ENCODE measurements at places on chromosomes 13 and 19. TPM values are rescaled to one million over a fixed set of nuclear protein-coding genes. Genes with fewer than 3 reads are reported as not detected.

The MYADM gene
- 13.8 TPM for polyA plus RNA-seq

The PPM1N gene
- polyA plus RNA-seq, result 2.1 TPM

The GJA3 gene
- not detected for polyA plus RNA-seq

The UBL5 gene
- polyA plus RNA-seq, result 401 TPM

The KLC3 gene
- not detected for polyA plus RNA-seq

The GARIN5B gene
- not detected for polyA plus RNA-seq

The ANGPTL8 gene
- not detected for polyA plus RNA-seq

The C2CD4C gene
- not detected for polyA plus RNA-seq

The CCL25 gene
- polyA plus RNA-seq, result not detected

DNA sequence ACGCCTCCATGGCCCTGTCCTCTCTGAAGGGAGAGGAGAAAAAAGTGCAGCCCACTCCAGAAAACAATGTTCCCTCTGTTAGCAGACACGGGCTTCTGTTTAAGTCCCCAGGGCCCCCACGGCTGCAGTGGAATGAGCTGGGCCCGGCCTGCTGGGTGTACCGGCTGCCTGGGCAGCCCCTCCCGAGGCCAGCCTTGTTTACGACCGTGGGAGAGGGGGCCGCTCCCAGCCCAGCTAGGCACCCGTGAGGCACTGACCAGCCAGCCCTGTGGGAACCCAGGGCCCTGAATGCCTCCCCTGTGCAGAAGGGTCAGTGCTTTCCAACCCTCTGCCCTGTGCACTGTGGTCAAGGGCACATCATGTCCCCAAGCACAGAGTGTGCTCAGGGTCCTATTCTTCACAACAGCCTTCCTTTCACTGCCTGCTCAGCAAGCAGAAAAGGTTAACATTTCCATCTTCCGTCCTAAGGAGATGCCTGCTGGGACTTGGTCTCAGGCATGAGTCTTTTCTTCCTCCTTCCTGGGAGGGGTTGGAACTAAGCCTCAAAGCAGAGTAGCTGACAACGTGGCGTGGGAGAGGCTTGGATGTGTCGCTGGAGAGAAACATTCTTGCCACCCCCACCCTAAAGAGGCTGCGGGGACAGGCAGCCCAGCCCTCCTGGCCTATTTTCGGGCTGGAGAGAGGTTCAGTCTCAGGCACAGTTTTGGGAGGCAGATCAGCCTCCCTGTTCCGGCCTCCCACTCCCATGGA lies 90.1 kb downstream of the RGCC start:
- no peak for DNase-seq

GRCh38 chr19:35404879-35405622 lies 34.2 kb downstream of the GPR42 start:
- DNase-seq, result no peak

- DNase-seq, result no peak
Measured at GRCh38 chr13:37617173-37617572, 18.6 kb upstream of the POSTN start.

DNA sequence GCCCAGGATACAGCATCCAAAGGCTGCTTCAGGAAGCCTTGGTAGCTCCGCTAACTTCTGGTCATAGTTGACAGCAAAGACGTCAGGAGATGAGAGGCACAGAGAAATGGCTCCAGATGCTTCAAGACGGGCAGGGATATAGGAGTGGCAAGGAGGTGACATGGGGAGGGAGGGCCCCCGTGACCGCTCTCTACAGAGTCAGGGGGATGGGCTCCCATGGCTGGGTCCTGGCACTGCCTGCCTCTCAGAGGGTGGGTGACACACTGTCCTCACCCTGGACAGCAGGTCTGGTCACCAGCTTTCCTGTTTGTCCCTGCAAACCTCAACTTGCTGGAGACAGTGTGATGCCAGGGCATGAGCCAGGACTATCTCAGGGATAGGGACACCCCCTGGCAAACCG lies 10.3 kb upstream of the ZNF14 start:
- DNase-seq, result no peak

DNA sequence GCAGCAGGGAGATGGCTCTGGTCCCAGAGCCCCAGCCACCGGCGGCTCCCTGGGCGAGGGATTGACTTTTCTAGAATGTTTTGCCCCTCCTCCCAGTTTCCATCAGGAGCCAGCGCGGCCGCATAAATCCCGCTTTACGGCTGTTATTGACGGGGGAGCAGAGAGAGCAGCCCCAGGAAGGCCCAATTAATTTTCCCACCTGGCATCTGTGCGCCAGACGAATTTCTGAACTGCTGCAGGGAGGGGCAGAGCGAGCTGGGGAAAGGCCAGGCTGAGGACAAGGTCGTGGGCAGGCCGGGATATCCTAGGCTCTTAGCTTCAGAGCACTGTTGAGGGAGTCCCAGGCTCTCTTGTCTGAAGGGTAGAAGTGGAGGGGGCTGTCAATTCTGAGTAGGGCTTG lies 24.7 kb downstream of the ZNRF4 start:
- DNase-seq, result no peak

DNA sequence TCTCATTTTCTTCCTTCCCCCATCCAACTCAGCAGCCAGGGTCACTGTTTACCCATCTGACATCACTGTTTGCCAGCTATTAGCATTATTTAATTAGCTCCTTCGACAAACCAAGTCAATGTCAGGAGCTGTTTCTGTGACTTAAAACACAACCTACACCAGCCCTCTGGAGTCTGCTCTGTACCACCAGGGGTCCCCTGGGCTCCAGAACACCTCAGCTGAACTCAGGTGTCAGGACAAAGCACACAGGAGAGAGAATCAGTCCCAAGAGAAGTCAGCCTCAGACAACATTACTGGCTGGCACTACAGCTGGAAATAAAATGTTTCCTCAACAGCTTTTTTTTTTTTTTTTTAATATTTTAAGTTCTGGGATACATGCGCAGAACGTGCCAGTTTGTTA lies 45.1 kb downstream of the DCLK1 start:
- no peak for DNase-seq

DNA sequence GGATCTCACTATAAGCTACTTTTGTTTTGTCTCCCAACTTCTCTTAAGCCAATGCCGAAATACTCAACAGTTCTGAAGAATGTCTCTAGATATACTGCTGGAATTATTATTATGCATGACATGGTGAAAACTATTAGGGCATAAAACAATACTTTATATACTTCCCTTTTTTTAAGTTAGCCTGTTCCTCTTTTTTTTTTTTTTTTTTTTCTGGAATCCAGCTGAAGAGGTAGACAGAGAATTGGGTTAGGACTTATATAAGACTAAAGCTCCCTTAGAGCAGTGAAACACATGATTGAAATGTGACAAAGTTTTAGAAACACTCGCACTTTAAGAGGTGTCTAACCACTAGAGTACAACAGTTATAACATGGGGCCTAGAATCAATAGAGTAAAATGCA lies 850.9 kb upstream of the PCDH9 start:
- no peak for DNase-seq

- DNase-seq, result no peak
Measured at GRCh38 chr19:8655340-8655709, 24.9 kb downstream of the NFILZ start.

DNA sequence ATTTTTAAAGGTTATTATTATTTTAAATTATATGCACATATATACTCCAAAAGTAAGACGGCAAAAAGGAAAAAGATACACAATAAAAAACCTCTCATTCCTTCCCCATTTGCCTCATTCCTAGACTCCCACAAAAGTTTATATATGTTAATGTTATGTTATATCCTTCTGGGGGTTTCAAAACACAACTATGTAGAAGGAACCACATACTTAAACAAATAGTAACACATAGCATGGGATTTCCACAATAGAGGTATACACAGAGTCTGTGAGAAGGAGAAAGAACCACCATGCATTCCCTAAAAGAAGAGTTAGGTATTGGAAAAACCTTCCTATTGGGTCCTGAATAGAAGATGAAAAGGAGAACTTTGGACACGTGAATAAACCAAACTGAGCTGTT lies 9.1 kb downstream of the PDS5B start:
- no peak for DNase-seq

DNA sequence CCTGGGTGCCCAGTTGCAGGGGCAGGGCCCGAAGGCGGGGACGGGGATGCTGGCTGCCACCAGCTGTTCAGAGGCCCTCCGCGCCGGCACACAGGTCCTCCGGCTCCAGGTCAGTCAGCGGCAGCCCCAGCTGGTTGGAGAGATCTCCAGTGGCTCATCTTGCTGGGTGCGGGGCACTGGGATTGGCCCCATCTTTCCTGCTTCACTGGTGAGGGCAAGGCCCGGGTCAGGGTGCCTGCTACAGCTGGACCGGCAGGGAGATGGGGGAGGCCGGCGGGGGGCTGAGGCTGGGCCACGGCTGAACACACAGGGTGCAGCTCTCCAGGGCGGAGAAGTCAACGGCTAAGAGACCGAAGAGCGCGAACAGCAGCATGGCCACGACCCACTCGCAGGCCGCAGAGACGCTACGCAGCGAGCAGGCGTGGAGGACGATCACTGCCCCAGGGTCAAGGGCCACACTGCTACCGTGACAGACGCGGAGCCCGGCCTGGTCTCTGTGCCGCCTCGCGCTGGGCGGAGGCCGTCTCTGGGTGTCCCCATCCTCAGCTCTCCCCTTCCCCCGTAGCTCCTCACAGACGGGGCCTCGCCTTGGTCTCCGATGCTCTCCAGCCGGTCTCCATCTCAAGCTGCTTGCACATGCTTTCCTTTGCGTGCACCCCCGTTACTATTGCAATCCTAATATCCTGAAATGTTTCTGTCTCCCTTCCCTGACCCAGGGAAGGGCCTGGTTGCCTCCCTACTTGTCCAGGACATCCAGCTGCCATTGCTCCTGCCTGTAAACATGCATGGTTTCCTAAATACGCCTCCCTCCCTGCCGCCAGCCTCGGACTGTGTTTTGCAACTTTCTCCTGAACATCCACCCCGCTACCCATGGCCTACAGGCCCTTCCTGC lies 12.3 kb downstream of the TMEM150B start:
- DNase-seq, result no peak

- DNase-seq, result no peak
Measured at GRCh38 chr13:37484056-37484455, 114.5 kb downstream of the POSTN start.

- no peak for DNase-seq
Measured at GRCh38 chr13:24741016-24741662, 22.8 kb upstream of the RNF17 start.

DNA sequence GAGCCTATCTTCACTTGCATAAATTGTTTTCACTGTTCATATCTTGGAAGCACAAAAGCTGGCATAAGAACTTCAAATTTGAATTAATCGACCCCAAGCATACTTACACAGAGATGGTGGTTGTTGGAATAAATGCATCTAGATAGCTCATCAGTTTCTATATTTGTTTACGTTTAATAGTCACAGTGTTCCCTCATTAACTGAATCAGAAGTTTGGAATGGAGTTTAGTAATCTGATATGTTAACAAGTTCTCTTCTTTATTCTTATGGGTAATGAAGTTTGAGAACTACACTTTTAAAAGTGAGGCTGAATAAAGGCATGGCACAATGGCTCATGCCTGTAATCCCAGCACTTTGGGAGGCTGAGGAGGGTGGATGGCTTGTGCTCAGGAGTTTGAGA lies 886.7 kb upstream of the PCDH20 start:
- DNase-seq, result no peak

GRCh38 chr13:71856548-71857043 lies 10.4 kb downstream of the DACH1 start:
- no peak for DNase-seq

DNA sequence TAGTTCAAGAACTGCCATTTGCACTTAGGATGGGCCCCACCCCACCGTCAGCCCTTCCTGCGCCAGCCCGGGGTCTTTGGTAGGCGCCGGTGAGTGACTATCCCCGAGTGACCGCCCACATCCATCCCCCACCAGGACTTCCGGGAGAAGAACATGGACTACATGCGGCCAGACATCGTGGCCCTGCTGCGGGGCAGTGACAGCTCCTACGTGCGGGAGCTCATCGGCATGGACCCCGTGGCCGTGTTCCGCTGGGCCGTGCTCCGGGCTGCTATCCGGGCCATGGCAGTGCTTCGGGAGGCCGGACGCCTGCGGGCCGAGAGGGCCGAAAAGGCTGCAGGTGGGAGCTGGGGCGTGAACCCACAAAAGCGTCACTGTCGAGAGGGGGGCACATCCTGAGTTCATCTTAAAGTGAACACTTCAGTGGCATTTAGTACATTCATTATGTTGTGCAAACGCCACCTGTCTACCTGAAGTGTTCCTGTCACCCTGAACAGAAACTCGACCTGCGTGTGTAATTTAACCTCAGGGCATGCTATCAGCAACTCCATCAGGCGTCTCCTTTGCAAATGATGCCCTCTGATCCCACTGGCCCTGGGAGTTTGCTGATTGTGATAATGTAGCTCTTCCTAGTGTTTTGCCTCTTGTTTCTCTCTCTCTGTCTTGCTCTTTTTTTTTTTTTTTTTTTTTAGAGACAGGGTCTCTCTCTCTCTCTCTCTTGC lies 42.4 kb upstream of the USE1 start:
- DNase-seq, result no peak

- DNase-seq, result peak; percentile 73
Measured at GRCh38 chr19:8158411-8159074, 9.2 kb upstream of the FBN3 start.

DNA sequence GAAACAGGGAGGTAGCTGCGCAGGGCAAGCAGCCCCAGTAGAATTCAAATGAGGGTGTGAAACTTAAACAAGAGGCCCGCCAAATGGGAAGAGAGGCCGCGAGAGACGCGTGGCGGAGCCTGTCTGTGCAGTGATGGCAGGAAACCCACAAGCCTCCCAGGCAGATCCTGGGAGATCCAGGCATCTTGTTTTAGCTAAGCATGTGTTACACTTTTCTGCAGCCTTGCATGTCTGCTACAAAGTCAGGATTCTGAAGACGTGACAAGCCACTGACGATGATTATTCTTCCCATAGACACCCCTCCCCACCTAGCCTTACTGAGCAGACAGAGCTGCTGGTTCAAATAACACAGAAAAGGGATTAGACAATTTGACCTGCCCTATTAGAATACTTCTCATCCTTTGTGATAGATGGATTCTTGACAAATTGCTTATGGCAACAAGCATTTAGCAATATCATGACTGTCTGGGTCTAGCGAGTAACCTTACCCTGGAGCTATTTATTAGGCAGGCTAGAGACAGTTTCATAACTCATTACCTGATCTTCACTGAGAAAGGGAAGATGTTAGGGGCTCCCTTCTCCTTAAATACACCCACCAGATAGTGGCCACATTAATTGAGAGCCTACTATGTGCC lies 185.2 kb upstream of the IRS2 start:
- no peak for DNase-seq

GRCh38 chr19:12665671-12666264 lies 774 bp downstream of the MAN2B1 start:
- DNase-seq, result peak; percentile 66

GRCh38 chr13:66200555-66200954 lies 1029.6 kb downstream of the PCDH9 start:
- no peak for DNase-seq

DNA sequence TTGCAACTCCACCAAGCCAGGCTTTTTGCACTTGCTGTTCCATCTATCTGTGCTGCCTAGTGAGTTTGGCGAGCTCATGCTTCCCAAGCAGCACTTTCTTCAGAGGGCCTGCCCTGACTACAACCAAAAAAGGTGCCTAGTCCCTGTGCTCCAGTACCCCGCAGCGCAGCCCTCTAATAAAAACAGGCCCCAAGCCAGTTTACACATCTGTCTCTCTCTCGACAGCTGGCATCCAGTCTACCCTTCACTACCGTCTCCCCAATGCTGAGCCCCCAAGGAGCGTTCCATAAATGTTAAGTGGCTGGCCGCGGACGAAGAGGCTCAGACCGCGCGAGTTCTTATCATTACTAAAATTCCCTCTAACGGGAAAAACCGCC lies 512 bp downstream of the MED4 start:
- DNase-seq, result peak; percentile 1

Measured in naive B cell (primary cell).